NCI-H1694 treated with DMSO at 0.1 percent for 48 hours (cell line): ENCODE measurements at places on chromosomes 4 and X.
A peak's percentile ranks its signal among the peaks of the same experiment; 100 is the strongest.

DNA sequence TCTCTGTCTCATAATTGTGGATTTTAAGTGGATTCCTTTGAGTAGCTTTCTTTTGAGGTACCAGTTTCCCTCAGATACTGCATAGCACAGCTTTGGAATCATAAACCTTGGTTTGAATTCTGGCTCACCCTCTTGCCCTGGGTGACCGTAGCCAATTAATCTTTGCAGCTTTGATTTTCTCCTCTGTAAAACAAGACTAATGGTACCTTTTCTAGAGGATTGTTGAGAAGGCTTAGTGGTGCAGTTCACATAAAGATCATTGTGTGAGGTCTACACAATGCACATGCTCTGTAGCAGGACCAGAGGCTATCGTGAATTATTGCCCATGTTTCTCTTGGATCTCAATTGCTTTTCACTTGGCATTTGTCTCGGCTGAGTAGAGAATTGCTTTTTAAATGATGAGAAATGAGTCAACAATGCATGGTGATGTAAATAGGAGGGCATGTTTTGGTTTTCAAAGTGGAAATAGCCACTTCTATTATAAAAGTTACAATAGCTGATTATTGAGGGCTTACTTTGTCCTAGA is 47.9 kb downstream of the TMEM131L start:
- no peak for DNase-seq

DNA sequence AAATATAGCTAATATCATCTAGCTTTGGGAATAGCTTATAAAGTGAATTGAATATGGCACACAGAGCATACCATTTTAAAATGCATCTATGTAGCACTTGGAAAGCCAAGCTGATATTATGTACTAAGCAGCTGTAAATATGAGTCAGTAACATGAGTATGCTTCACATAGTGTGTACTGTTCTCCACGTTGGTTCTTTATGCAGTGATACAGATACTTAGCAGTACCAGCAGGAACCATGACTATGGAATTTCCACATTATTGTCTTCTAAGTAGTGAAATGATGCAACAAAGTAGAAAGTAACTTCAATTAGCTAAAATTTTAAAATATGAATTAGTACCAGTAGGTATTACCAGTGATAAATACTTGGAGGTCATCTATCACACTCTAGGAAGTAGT is 320.1 kb downstream of the BMPR1B start:
- no peak for DNase-seq

DNA sequence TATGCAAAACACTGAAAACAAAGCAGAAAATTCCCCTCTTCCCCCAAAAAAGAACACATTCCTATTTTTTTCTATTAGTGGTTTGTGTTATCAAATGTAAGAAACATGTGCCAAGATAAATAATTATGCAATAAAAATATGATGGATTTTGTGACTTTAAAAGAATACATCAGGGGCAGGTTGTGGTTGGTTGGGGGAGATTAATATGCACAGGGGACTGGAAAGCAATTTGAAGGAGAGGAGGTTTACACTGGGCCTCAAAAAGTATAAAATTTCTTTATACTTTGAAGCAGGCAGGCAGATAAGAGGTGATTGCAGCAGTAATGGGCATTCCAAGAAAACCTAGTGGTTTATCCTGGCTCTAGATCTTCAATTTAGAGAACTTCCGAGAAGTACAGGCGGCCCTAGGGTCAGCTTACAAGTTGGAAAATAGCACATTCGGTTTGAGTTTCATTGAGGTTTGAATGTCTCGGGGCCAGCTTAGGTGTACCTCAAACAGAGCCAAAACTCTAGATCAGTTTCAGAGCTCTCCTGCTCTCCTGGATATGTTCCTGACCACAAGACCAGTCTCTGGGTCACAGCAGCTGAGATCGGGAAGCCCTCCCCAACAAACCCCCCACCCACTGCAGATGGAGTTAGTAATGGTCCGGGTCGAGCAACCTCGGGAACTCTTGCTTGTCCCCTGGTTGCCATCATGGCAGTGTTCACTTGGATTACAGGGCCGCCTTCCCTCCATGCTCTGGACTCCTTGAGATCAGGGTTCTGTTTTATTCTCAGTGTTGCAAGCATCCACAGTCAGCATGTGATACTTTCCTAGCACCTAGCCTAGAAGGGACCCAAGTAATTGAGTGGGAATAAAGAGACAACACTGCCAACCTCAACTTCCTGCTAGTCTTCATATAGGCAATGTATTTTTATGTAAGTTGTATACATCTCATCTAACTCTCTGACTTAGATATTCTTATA is 112.1 kb upstream of the DDIT4L start:
- DNase-seq, result no peak

GRCh38 chrX:113770071-113770470 is 813.8 kb upstream of the HTR2C start:
- DNase-seq, result no peak

DNA sequence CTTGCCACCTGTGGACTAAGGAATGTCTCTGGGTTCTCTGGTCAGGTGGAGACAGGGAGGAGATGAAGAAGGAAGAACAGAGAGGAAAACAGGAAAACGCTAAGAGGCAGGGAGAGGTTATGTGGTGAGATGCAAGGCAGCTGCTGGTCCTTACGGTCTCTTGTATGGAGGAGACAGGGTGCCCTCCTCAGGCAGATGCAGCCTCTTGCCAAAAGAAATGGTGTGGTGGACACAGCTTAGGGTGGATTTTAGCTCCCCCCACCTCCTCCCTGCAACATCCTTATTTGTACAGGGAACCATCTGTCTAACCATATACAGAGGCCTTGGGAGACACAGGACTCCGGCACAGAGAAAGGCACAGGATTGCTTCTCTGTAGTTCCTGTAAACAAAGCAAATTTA is 9.7 kb downstream of the OCIAD2 start:
- no peak for DNase-seq

- no peak for DNase-seq
Observed at GRCh38 chr4:75821966-75822365, 80.3 kb downstream of the PPEF2 start.

GRCh38 chr4:26272654-26273615 is 47.9 kb upstream of the RBPJ start:
- no peak for DNase-seq

DNA sequence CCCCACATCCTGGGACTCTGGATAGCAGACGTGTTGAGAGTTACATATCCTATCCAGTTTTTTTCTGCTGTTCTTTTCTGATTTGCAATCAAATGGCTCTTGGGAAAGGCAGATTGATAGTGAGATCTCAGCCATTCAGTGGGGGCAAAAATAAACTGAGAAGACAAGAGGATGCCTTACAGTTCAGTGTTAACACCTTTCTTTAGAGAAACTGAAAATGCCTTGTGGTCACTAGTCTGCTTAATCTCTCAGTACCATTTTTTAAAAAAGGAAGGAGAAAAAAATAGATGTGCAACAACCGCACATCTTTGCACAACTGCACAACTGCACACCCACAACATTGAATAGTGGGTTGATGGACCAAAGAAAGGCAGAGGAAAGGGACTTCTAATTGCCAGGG is 109.3 kb downstream of the ARHGEF9 start:
- DNase-seq, result no peak

DNA sequence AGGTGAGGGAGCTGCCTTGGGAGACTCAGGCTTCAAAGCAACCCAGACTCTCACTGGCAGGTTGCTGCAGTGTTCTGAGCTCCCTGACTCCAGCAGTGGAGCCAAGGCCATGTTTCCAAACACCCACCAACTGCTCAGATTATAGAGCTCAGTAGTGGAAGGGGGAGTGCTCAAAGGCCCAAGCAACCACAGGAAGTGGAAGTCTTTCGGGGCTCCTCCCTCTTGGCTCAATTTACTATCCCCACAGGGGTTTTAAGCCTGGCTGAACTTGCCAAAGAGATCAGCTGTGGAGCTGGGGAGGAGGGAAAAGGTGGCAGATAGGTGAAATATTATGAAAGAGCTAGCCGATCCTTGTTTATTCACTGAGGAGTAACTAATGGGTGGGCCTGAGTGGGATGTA is 82.5 kb downstream of the HPRT1 start:
- DNase-seq, result peak; percentile 74
